ENCODE measurements at places on chromosomes 6 and 20.

GRCh38 chr20:24895431-24895830 is 53.6 kb upstream of the CST7 start:
- no peak for DNase-seq

- DNase-seq: no peak
These were observed 90.3 kb downstream of the FOXF2 start for GRCh38 chr6:1479601-1480221.

- no peak for DNase-seq
These were observed 780.1 kb downstream of the TFAP2A start for GRCh38 chr6:9634776-9635175.

- DNase-seq: no peak
These were observed 85.4 kb upstream of the NXT1 start for GRCh38 chr20:23265226-23265625.

GRCh38 chr6:89859744-89860143 is 30.1 kb downstream of the CASP8AP2 start:
- DNase-seq: no peak

DNA sequence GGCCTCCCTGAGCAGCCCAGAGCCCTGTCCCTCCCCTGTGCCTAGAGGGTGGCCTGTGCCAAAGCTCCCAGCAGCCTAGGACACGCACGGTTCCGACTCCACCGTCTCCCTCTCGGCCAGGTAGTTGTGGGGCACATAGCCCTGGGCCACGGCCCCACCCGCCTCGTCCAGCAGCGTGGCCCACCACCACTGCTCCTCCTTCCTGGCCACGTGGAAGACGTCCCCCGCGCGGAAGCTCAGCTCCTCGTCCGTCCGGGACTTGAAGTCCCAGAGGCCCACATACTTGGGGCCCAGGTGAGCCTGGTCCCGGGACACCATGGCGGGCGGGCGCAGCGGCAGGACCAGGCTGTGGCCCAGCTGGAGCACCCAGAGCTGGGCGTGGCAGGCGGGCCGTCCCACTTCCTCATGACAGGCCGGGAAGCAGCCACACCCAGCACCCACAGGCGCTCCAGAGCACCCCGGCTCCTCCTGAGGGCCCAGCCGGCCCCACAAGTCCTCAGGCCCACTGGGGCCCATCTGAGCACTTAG is at the start of gene PTK6:
Gene PTK6 (minus strand): TSS at position 380 of the 528 bp plus-strand sequence. CDS start 62 bp downstream, at position 318.
- DNase-seq: no peak

DNA sequence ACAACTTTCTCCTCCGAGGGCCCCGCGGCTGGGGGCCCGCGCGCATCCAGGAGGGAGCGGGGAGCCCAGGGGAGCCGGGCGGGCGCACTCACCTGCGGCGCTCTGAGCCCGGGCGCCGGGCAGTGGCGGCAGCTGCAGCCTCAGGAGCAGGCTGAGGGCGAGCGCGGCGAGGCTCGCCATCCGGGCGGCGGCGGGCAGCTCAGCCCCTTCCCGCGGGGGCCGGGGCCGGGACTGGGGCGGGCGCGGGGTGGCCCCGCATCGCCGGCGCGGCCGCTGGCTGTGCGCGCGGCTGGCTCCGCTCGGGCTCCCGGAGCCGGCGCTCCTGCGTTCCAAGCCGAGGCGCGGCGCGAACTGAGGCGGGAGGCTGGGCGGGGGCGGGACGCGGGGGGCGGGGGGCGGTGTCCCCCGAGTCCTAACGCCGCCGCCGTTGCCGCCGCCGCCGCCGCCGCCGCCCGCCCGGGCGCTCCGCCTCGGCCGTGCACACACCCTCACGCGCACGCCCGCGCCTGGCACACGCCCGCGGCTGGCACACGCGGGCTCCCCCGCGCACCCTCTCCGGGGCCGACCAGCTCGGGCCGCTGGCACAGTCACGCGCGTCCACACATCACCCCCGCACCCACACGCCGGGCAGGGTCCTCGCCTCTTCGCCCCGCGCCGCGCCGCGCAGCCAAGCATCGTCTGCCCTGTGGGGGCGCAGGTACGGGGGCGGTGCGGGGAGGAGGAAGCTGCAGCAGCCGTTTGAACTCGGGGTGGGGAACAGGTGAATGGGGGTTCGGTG is at the start of gene PTPRT:
Gene PTPRT (minus strand): TSS at position 353 of the 778 bp plus-strand sequence. CDS start 173 bp downstream, at position 180.
- DNase-seq: no peak

DNA sequence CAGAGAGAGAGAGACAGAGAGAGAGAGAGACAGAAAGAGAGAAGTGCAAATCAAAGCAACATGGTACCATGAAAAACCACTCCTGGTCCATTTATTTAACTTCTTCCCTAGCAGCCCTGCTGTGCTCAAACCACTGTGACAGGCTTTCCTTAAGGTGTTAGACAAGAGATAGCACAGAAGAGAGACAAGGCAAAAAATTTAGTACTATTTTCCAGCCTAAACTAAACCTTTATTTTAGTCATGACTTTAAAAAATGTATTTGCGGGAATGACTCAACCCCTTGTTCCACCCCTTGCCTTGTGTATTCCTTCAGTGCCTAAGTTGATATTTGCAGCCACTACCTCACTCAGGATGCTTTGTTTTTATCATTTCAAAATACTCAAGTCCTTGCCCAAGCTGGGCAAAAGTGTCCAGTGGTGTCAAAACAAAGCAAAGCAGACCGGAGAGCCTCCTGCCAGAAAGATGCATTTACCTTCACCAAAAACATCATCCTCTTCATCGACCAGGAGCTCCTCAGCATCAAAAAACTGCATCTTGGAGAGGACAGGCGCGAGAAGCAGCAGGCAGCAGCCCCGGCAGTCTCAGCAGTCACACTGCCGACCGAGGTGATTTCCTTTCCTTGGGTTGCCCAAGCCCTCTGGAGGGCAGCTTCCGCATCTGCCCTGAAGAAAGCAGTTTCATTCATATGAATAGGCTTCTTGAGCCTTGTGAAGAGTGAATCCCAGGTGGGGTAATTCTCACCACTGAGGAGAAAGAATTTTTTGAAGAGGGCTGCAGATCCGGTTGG is at the start of gene RIPOR2:
Gene RIPOR2 (minus strand): TSS at position 595 of the 787 bp plus-strand sequence. CDS start 62 bp downstream, at position 533.
- DNase-seq: no peak

GRCh38 chr6:18543051-18543450 is 155.9 kb downstream of the RNF144B start:
- no peak for DNase-seq

DNA sequence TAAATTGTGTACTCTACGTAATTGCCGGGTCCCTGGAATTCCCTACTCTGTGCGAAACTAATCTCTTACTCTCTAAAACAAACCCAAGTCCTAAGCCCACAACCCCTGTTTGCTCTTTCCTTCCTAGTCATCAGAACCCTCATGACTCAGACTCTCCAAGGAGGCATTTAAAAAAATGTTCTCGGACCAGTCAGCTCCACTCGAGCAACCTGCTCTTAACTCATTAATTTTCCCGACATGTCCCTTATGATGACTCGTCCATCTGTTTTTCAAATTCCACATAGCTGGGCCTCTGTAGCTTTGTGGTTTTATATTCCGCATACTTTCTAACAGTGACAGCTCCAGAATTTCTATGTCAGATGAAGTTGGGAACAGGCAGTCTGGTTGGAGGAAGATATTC is 2.6 kb upstream of the MUC22 start:
- no peak for DNase-seq

DNA sequence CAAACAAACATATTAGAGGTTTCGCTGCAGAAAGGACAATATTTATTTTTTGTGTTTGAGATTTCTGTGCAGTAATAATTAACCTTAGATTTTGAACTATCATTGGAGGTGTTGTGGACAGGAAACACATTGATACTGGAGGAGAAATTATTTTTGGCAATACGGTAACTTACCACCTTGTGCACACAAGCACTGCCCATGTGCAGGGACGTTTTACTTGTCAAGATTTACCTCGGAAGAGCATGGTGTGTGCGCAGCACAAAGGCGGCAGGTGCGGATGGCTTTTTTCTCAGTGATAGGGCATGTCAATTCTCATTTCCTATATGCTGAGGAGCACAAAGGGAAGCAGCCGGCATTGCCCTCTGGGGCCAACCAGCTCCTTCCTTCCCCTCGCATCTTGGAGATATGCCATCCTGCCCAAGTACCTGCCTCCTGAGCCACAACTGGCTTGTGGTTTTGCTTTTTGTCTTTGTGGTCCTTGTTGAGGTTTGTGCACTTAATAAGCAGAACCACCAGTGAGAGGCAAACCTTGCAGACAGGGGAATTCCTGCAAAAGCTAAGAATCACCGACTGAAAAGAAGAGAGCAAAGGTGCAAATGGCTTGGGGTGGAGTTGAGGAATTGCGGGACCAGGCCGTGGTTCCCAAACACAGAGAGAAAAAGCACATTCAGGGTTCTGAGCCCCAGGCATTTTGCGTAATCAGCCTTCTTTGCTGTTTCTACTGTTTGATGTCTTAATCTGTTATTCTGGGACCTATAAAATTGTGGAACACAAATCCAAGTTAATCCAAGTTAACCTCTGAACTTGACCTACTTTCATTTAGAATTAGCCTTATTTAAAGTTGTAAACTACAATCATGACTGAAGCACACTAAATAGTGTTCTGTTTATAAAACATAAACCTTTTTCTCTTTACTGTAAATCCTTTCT is 21.9 kb downstream of the SAMD5 start:
- no peak for DNase-seq

- DNase-seq: no peak
These were observed 164.9 kb downstream of the SCML4 start for GRCh38 chr6:107658920-107659865.

DNA sequence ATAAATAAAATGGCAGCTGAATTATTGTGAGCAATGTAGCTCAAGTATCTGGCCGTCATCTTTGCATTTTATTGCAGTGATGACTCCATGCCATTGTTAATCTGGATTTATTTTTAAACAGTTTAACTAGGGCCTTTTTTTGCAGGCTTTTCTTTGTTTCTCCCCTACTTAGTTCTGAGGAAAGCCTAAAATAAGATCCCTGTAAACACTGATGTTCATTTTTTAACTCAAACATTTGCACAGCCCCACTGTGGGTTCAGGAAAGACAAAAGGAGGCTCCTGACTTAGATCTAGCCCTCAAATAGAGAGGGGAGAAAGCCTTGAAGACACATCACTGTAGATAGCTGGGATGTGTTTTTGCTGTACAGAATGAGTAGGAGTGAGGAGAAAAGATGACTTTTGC is 69.2 kb downstream of the PLEKHG1 start:
- no peak for DNase-seq

GRCh38 chr6:166618866-166619761 is 7.9 kb downstream of the RPS6KA2 start:
- DNase-seq: no peak

DNA sequence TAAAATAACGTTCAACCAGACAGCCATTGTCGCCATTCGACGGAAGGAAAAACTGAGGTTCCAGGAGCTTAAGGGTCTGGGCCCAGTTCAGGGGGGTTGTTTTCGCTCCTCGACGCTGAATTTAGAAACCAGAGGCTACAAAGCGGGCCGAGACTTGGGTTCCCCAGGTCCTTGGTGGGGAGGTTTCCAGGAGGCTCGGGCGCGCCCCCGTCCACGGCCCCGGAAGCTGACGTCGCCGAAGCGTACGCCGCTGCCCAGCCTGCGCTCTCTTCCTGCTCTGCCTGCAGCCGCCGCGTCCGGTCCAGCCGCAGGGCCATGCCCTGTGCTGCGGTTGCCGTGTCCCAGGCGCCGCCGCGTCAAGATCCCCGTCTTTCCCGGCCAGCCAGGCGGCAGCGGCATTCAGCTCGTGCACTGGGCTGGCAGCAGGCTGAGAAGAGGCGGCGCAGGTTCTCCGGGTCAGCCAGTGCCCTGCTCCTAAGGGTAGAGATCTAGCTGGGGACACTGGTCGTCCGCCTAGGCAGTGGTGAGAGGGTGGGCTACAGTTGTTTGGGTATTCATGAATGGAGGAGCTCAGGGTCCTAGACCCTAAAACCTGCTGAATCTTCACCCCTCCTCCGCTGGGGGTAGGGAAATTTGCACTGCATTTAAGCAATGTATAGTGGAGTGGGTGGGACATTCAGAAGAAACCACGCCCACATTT is 901 bp upstream of the TRIM26 start:
- no peak for DNase-seq

- DNase-seq: no peak
These were observed 282.8 kb upstream of the FOXQ1 start for GRCh38 chr6:1029141-1029540.

DNA sequence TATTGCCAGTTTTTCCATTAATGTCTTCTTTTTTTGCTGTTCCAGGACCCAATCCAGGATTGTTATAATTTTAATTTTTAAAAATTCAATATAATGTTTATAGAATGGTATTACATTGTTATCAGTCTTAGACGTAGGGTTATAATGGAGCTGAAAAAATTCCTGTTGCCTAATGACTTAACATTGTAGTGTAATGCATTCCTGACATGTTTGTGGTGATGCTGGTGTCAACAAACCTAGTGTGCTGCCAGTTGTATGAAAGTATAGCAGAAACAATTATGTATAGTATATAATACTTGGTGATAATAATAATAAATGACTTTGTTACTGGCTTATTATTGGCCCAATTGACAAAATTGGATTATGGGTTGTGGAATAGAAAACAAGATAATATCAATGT is 30.4 kb downstream of the KIZ start:
- no peak for DNase-seq

DNA sequence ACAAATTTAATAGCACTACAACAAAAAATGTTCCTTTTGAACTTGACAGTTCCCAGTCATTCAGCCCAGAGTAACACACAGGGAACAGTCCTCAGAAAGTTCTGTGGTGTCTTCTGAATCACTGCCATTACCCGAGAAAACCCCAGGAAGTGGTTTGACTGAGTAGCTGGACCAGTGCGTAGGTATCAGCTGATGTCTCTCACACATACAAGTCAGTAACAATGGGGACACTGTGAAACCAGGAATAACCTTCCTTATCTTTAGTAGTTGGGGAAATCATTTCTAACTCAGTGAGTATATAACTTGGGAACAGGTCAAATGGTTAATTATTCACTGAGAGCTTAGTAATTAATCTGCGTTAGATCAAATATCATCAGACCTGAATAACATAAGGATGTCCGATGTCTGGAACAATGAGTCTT is 73.1 kb downstream of the HIVEP2 start:
- DNase-seq: no peak

- DNase-seq: no peak
These were observed 154.7 kb downstream of the PHF3 start for GRCh38 chr6:63790334-63790733.

- no peak for DNase-seq
These were observed 63.6 kb downstream of the HUS1B start for GRCh38 chr6:593139-593906.
